Activated CD4-positive, alpha-beta memory T cell treated with anti-CD3 and anti-CD28 coated beads, Interleukin-2, amount 10 ng/mL, durations not matched to agents 7 days and 5 days (primary cell): ENCODE measurements at places on chromosomes 11 and 22. TPM values are rescaled to one million over a fixed set of nuclear protein-coding genes. Genes with fewer than 3 reads are reported as not detected.
A peak's percentile ranks its signal among the peaks of the same experiment; 100 is the strongest.

Gene NRIP3
- 2.4 TPM for total RNA-seq

Gene EHF
- not detected for total RNA-seq

GRCh38 chr11:8290081-8290810 is 26.6 kb upstream of the LMO1 start:
- no peak overlapping the region for H3K4me3 ChIP-seq
- no peak overlapping the region for H3K27ac ChIP-seq
- no peaks in the 10 kb centered on the region for H3K36me3 ChIP-seq
- no peaks in the 10 kb centered on the region for H3K4me1 ChIP-seq

GRCh38 chr22:48242461-48242864 is 1480.0 kb downstream of the TBC1D22A start:
- no peaks in the 10 kb centered on the region for H3K27me3 ChIP-seq
- H3K4me1 ChIP-seq: peaks cover 2% of the 10 kb centered on the region
- H3K27ac ChIP-seq: no peak overlapping the region

- no peak overlapping the region for H3K4me3 ChIP-seq
- H3K27me3 ChIP-seq: no peaks in the 10 kb centered on the region
- H3K27ac ChIP-seq: no peak overlapping the region
- H3K36me3 ChIP-seq: no peaks in the 10 kb centered on the region
- DNase-seq: no peak
- no peaks in the 10 kb centered on the region for H3K4me1 ChIP-seq
Measured at GRCh38 chr11:27248576-27249509, 114.2 kb downstream of the CCDC34 start.

GRCh38 chr11:40291741-40292140 is 1167.7 kb downstream of the LRRC4C start:
- H3K4me1 ChIP-seq: peaks cover 9% of the 10 kb centered on the region
- H3K27me3 ChIP-seq: peaks cover 13% of the 10 kb centered on the region
- H3K27ac ChIP-seq: no peak overlapping the region
- DNase-seq: no peak
- H3K4me3 ChIP-seq: no peak overlapping the region

- DNase-seq: no peak
- H3K36me3 ChIP-seq: no peaks in the 10 kb centered on the region
- no peak overlapping the region for H3K27ac ChIP-seq
- peaks cover 12% of the 10 kb centered on the region for H3K27me3 ChIP-seq
- no peak overlapping the region for H3K4me3 ChIP-seq
Measured at GRCh38 chr11:45000918-45001317, 50.2 kb upstream of the TP53I11 start.

GRCh38 chr11:76288166-76288980 is 82.1 kb upstream of the WNT11 start:
- peak; percentile 26 for DNase-seq
- H3K4me1 ChIP-seq: peaks cover 22% of the 10 kb centered on the region
- H3K36me3 ChIP-seq: no peaks in the 10 kb centered on the region
- H3K27ac ChIP-seq: peak overlapping the region; percentile 31
- H3K4me3 ChIP-seq: no peak overlapping the region
- H3K27me3 ChIP-seq: peaks cover 14% of the 10 kb centered on the region

DNA sequence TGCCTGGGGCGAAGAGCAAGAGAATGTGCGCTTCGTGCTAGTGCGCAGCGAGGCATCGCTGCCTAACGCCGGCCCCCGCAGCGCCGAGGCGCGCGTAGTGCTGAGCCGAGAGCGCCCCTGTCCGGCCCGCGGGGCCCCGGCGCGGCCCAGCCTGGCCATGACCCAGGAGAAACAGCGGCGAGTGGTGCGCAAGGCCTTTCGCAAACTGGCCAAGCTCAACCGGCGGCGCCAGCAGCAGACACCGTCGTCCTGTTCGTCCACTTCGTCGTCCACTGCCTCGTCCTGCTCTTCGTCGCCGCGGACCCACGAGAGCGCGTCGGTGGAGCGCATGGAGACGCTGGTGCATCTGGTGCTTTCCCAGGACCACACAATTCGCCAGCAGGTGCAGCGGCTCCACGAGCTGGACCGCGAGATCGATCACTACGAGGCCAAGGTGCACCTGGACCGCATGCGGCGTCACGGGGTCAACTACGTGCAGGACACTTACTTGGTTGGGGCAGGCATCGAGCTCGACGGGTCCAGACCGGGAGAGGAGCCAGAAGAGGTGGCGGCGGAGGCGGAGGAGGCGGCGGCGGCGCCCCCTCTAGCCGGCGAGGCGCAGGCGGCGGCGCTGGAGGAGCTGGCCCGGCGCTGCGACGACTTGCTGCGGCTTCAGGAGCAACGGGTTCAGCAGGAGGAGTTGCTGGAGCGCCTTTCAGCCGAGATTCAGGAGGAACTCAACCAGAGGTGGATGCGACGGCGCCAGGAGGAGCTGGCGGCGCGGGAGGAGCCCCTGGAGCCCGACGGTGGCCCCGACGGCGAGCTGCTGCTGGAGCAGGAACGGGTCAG is 1.0 kb downstream of the RASSF10 start:
- peaks cover 76% of the 10 kb centered on the region for H3K27me3 ChIP-seq
- H3K4me3 ChIP-seq: no peak overlapping the region
- no peak overlapping the region for H3K27ac ChIP-seq
- no peak for DNase-seq
